ENCODE measurements at places on chromosomes 4 and X.

DNA sequence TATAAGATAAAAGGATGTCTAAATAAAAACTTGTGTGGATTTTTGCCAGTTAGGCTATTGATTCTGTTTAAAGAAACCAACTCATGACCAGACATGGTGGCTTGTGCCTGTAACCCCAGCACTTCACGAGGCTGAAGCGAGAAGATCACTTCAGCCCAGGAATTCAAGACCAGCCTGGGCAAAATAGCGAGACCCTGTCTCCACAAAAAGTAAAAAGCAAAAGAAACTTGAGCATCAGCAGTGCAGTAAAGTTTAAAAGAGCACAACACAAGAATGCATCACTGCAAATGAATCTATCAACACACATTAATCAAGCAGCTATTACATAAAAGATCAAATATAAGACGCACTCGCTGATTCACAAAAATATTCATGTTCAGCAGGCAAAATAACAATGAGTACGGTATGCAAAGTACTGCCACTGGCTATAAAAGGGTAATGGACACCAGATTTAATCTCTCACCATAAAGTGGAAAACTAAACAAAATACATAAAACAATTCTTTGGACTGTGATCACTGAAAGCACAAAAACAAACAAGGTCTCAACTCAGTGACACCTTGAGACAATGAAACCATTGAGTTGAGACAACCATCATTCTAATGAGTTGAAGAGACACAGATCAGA lies 41.3 kb downstream of the LRBA start:
- no peak for DNase-seq

DNA sequence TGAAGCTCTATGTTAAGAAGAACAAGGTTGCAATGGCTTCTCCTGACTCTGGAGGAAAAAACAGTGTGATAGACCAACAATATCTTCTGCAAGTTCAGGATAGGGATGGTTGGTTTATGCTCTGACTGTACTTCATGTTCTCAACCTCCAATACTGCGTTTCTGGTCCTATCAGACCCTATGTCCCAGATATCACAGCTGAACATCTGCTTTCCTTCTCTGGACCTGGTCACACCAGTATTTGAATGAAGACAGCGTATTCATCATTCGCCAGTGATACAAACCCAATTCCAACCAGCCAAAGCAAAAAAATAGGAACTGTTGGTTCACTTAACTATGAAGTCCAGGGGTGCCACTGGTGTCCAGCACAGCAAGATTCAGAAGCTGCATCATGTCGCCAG lies 124.5 kb upstream of the KLF3 start:
- DNase-seq = no peak

DNA sequence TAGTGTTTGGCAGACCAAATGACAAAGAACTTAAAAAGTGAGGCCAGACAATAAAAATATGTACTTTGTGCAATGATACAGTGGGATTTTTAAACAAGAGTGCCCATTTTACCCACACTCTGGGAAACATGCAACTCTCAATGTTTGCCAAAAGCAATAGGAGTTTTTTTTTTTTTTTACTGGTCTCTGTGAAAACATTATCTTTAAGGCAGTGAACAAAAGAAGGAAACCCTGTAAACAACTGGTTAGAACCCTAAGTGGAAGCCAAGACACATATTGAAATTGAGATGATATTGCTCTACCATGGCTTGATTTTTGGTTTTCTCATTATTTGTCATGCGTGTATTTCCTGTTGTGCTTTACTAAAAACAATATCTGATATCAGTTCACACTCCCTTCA lies 67.2 kb upstream of the PPP3CA start:
- peak; percentile 30 for DNase-seq

GRCh38 chrX:69133921-69134542 lies 31.2 kb downstream of the PJA1 start:
- no peak for DNase-seq

GRCh38 chr4:67087897-67088296 lies 457.4 kb downstream of the CENPC start:
- no peak for DNase-seq

DNA sequence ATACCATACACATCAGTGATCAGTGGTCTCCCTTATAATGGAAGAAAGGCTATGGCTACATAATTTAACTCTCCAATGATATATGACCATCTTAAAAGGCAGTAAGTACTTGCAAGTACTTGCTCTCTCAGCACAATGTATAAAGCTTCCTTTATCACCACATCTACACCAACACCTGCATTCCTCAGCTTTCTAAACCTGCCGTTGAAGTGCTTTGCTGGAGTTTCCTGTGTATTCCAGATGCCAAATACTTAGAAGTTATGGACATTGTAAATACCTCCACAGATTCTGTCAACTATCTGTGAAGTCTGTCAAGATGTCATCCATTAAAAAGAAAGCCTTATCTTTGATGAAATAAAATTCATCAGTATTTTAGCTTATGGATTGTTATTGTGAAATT lies 335.0 kb upstream of the GALNTL6 start:
- no peak for DNase-seq

GRCh38 chr4:2511645-2512131 lies 24.8 kb upstream of the FAM193A start:
- no peak for DNase-seq

DNA sequence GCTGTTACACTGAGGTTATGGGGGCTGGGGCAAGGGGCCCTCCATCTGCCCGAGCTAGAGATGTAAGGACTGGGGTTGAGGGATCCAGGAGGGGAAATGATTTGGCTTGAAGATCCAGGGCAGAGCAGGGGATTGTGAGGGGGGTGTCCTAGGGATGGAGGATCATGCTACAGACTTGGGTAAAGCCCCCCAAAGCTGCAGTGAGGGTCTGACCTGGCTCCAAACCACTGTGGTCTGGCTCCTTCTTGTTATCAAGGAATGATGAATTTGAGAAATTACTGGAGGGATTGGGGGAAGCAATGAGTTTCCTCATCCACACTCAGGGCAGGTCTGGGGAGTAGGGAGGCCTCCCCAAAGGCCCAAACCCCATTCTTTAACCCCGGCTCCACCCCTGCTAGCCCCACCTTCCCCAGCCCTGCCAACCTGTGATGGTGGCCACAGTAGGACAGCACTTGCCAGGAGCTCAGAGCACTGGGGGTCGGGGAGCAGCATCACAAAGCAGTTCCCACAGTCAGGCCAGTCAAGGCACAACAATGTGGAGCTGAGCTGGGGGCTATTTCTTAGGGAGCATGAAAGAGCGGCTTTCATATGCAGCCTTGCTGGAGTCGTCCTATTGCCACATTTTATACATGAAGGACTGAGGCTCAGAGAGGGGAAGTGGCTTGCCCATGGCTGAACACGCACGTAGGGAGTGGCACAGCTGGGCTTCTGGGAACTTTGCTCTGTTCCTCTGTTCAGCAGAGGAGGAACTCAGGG lies 165.5 kb downstream of the EFNB1 start:
- DNase-seq = no peak

DNA sequence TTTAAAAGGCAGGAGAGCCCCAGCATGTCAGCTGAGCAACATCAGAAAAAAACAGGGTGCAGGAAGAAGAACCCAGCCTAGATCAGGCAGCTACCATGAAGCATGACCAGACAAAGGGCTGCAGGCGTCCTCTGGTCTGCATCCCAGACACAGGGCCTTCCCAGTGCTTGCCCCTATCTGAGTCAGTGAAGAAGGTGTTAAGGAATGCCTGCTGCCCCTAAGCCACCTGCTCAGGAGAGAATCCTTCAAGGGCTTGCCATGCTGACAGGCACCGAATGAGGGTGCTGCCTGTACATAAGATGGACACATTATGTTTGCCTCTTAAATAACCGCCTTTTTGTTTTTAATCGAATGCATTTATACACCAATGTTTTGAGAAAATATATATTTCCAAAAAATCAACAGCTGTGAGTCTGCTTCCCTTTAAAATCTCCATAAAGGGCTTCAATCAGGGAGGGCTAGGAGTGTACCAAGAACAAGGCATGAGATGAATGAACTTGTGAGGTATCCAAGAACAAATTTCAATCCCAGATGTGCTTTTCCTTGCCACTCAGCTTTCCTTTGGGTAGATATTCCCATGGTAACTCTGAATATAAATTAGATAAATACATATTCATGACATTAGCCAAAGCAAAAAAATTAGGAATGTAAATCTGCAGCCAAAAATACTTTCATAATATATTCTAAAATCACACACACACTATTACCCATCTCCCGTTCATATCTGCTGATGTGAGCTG lies 85.1 kb downstream of the SLC9A7 start:
- no peak for DNase-seq

GRCh38 chrX:53317365-53318069 lies 36.1 kb upstream of the IQSEC2 start:
- DNase-seq = peak; percentile 13

DNA sequence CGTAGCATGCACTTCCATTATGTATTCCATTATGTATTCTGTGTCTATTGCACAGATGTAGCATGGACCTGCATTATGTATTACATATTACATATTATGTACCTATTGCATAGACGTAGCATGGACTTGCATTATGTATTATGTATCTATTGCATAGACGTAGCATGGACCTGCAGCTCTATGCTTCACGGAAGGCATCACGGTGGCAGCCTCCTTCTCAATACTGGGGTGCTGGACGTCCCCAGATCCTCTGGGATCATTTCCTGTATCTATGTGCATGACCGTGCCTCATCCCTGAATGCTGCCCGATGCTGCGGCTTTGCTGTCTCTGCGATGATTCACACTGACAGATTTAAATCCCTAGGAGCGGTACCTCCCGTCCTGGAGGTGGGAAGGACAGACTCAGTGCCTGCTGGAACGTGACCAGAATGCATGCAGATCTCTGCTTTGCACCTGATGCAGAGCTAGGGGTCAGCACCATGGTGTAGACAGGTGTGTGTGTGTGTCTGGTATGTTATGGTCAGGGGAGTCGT lies 317.5 kb downstream of the DHRSX start:
- DNase-seq = no peak

GRCh38 chr4:18106620-18107019 lies 85.1 kb upstream of the LCORL start:
- DNase-seq = peak; percentile 45

DNA sequence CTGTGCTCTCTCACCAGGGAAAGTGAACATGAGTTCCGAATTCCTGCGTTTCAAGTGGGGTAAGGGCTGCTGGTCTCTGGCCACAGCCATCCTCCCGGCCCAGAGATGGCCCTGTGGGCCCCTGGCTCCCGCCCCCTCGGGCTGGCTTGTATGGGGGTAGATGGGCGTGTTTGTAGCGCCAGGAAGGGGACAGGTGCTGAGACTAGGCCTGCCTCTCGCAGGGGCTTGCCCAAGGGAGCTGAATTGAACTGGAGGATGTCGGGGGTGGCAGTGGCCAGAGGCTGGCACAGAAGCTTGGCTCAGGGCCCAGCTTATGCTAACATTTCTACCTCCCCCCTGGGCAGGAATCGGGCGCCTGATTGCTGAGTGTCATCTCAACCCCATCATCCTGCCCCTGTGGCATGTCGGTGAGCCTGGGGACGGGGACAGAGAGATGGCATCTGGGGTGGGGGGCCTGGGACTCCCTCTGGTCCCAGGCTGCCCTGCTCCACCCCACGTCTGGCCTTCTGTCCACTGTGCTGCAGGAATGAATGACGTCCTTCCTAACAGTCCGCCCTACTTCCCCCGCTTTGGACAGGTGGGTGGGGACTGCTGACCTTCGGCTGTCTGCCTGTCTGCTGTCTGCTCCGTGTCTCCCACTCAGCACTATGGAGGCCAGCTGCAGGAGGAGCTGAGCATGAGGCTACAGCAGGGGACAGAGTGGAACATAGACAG lies 8.5 kb downstream of the TAFAZZIN start:
- DNase-seq = no peak

DNA sequence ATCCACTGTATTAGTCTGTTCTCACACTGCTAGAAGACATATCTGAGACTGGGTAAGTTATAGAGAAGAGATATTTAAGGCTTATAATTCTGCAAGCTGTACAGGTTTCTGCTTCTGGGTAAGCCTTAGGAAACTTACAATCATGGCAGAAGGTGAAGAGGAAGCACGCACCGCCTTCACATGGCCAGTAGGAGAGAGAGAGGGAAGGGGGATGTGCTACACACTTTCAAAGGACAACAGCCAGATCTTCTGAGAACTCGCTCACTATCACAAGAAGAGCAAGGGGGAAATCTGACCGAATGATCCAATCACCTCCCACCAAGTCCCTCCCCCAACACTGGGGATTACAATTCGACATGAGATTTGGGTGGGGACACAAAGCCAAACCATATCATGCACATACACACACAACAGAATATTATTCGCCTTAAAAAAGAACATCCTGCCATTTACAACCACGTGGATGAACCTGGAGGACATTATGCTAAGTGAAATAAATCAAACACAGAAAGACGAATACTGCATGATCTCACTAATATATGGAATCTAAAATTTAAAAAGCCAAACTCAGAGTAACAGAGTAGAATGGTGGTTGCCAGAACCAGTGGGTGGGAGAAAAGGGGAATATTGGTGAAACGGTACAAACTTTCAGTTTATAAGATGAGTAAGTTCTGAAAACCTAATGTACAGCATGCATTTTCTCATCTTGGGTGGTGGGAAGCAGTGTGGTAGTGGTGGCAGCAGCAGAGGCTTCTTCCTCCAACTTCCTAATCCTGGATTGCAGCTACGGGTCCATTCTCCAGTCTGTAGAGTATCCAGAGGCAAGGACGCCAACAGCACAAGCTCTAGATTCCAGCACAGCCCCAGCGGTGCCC lies 12.8 kb downstream of the FRYL start:
- DNase-seq = no peak

GRCh38 chr4:107482546-107482945 lies 237.5 kb downstream of the PAPSS1 start:
- no peak for DNase-seq

DNA sequence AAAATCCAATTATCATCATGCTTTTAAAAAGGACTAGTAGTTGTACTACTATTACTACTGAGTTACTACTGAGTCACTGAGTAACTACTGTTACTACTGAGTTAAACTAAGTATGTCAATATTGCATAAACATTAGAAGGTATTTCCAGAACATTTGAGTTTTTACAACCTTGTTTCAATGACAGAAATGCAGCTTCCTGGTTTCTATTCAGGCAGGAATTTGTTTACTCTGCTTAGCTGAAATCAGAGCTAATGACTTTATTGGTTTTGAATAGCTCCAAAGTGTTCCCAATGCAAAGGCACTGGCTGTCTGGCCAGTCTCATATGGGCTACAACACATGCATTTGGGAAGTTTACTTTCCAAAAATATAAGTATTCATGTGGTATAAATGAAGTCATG lies 12.0 kb downstream of the RPS6KA6 start:
- no peak for DNase-seq

- no peak for DNase-seq
Observed at GRCh38 chr4:15963576-15963975, 601 bp upstream of the FGFBP2 start.

DNA sequence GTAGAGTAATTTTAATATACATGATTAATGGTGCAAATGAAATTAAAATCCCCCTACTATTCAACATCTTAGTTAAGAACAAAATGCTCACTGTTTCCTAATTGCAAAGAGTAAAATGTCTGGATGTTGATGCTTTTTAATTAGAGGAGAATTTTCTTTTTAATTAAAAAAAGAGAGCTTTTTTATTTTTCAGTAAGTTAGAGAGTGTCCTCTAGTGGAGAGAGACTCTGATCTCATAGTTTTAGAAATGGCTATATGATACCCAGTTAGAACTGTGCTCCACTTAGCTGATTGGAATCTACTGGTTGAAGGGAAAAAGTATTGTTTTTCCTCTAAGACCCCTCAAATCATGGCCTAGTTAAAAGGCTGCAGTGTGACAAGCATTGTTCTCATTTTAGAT lies 312.0 kb upstream of the MAGEB2 start:
- DNase-seq = no peak

Data from pulmonary artery endothelial cell (primary cell).